ENCODE measurements at places on chromosomes 12 and 14.

DNA sequence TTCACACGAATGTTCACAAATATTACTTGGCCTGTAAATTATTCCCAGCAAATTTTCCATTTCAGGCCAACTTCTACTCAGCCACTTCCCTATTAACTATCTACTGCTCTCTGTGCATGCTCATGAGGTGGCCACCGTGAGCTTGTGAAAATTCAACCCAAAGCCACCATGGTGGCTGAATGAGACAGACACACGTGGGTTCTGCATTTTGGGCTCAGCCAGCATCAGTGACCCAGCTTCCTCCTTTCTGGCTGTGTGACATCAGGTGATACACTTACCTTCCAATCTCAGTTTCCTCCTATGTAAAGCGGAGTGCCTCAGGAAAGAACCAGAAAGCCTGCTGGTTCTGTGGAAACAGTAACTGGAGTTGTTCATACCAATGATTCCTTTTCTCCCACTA, 175.8 kb downstream of the FOXN3 start:
- no peak for DNase-seq

DNA sequence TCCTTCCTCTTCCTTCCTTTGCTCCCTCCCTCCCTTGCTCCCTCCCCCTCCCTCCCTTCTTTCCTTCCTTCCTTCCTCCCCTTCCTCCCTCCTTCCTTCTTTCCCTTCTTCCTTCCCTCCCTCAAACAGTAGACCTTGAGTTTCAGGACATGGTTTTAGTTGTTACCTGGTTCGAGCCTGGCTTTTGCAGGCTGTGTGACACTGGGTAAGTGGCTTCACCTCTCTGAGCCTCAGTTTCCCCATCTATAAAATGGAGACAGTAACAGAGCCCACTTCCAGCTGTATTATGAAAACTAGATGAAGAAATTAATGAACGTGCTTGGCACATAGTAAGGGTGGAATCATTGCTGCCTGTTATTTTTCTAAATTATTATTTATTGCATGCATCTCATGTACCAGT, 171.0 kb upstream of the LHX5 start:
- DNase-seq: no peak

GRCh38 chr14:104268295-104268694, 129.9 kb downstream of the KIF26A start:
- no peak for DNase-seq

- DNase-seq: no peak
Observed at GRCh38 chr14:89481196-89481595, 64.2 kb upstream of the FOXN3 start.

DNA sequence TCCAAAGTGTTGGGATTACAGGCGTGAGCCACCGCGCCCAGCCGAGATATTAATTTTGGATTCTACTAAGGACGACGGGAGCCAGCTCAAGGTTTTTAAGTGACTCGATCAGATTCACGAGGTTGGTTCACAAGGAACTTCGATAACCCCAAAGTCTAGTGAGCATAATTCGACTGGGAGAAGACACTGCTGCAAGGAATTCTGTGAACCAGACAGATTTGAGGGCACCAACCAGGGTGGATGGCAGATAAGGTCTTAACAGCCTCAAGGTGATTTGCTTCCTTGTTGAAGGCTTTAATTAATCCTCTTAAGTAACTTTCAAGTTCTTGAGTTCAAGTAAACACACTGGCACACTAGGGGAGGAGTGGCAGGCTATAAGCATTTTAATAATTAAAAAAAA, 1.1 kb upstream of the KLHDC2 start:
- no peak for DNase-seq

GRCh38 chr14:104393898-104394381, 185.6 kb upstream of the C14orf180 start:
- DNase-seq: no peak

DNA sequence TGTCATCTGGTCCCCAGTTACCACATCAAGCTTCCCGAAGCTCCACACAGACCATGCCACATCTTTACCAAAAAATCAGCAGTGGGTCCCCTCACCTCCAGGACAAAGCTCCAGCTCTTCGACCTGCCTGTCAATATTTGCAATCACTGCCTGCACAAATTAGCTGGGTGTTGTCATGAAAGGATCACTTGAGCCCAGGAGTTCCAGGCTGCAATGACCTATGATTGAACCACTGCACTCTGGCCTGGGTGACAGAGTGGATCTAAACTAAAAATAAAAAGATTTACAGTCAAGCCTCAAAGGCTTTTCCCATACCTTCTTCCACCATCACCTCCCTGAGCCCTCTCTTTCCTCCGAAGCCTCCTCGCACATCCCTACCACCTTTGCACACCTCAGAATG, 7.2 kb downstream of the CD4 start:
- no peak for DNase-seq

DNA sequence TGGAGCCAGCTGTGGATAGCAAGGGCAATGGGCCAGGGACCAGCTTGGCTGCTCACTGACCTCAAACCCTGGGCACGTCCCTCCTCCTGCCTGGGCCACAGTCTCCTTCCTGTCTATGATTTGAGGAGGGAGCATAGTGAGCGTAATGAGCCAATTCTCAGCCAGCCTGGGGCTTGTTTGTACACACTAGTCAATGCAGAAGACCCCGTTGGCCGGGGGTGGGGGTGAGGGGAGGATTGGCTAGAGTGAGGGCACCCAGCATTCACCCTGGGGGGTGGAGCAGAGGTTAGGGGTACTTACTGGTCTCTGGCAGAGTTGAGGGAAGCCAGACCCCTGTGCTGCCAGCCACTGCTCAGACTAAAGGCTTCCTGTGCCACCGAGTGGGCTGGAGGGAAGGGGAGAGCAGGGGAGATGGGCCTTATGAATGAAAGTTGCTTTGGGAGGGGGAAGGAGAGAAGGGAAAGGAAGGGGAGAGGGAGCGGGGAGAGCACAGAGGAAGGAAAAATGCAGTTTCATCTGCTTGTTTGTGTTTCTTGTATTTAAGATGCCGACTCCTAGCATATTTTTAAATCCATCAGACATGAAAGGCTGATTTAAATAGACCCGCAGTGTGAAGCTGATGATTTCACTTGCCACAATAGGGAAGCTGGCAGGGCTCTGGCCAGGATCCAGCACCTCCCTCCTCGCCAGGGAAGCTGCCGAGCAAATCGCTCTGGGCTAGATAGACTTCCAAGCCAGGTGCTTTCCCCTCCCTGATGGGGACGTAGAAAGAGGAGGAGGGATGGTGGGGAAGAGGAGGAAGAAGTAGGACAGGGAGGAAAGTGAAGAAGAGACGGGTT, 114.0 kb downstream of the PRMT8 start:
- peak; percentile 22 for DNase-seq

All from SK-N-MC (cell line).